ENCODE measurements at places on chromosomes 2 and 18.
A peak's percentile ranks its signal among the peaks of the same experiment; 100 is the strongest.

- DNase-seq = peak; percentile 39
Measured at GRCh38 chr18:11976315-11977152, 4.8 kb upstream of the IMPA2 start.

GRCh38 chr2:36562973-36563532 is 34.9 kb downstream of the FEZ2 start:
- DNase-seq = peak; percentile 72

DNA sequence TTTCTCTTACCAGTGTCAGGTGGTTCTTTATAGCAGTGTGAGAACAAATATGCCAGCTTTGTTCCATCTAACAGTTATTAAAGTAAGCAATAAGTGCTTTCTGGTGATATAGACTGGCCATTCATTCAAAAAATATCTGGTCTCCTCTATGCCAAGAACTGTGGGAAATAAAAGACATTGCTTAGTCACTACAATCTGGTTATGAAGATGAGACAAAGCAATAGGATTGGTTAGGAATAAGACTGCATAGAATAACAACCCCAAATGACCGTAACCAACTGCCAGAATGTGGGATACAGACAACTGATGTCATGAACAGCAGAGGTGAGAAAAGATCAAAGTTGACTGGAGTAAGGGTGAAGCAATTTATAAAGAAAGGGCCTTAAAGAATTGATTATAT is 83.8 kb downstream of the MBD2 start:
- peak; percentile 73 for DNase-seq

DNA sequence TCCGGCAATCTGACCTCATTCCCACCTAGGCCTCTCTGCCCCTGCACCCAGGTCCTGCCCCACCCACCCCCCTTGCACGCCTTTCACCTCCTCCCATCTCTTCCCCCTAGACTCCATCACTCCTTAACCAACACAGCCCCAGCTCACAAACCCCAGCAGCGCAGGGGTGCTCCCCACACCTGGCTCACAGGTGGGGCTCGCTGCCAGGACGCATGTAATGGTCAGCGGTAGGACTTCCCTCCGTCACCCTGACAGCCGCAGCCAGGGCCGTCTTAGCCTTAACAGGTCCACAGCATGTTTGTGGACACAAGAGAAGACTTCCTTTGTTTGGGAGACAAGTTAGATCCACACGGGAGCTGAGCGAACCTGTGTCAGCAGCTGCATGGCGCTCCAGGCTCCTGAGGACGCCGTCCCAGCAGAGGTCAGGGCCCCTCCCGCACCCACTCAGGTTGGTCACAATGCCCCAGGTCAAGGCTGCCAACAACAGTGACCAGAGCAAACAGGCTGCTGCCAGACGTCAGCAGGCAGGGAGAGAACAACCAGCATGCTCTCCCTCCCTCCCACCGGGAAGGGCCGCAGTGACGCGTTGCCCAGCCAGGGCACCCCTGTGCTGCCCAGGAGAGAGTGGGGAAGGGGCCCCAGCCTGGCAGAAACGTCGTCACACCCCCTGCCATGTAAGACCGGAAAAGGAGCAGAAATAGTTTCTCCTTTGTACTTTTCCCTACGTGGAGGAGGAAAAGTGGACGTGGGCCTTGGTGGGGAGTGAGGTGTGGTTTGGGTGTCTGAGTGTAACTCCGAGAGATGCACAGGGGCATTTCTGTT is 68.0 kb downstream of the PXDN start:
- DNase-seq = no peak

- DNase-seq = no peak
Measured at GRCh38 chr2:90069290-90069894, 1377.9 kb downstream of the RPIA start.

DNA sequence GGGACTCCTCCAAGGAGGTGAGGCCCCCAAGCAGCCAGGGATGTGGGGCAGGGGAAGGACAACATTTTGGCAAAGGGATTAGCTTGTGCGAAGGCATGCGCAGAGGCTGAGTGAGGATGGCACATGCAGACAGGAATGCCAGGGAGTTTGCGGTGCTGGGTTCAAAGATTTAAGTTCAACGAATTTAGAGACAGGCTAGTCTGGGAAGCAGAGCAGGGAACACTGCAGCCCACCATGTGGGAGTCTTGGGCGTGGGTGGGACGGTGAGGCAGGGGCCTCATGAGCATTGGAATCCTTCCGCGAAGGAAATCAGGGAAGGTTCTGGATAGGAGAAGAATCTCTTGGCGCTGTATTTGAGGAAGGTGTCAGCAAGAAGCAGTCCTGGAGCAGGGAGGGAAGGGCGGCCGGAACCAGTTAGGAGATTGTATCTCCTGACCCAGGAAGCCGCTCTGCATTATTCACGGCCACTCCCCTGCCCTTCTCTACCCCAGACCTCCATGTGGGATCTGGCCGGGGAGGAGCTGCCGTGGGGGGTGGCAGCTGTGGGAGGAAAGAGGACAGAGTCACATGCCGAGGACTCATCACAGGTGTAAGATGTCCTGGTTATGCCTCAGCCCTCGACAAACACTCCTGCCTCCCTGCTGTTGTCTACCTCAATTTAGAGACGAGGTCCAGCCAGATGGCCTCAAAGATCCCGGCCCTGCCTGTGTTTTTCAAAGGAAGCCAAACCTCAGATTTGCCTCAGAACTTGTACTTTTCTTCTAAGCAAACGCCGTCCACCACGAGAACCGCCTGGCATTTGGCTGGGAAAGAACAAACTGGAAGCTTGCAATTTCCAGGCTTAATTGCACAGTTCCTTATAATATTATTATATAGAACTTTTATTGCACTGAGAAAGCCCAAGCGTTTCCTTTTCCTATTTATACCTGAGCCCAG is 123.7 kb upstream of the SMAD2 start:
- no peak for DNase-seq

GRCh38 chr2:100285691-100286090 is 36.6 kb downstream of the LONRF2 start:
- peak; percentile 91 for DNase-seq

DNA sequence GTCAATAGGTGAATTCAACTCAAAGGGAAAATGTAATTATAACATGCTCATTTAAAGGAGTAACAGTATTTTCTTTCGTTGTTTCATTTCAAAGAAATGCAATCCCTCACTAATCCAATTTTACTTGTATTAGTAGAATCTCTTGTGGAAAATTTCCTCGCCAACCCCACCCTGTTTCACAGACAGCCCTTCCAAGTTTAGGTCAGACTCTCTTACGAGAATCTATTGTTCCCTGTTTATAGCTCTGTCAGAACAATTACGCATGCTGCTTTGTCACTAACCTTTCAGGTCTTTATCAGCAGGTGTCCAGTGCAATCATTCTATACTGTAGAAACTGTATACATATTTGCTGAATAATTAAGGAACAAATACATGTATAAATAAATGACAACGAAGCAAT is 657.8 kb upstream of the LINC00305 start:
- DNase-seq = no peak

- DNase-seq = no peak
Measured at GRCh38 chr2:221205103-221205673, 366.9 kb downstream of the EPHA4 start.

DNA sequence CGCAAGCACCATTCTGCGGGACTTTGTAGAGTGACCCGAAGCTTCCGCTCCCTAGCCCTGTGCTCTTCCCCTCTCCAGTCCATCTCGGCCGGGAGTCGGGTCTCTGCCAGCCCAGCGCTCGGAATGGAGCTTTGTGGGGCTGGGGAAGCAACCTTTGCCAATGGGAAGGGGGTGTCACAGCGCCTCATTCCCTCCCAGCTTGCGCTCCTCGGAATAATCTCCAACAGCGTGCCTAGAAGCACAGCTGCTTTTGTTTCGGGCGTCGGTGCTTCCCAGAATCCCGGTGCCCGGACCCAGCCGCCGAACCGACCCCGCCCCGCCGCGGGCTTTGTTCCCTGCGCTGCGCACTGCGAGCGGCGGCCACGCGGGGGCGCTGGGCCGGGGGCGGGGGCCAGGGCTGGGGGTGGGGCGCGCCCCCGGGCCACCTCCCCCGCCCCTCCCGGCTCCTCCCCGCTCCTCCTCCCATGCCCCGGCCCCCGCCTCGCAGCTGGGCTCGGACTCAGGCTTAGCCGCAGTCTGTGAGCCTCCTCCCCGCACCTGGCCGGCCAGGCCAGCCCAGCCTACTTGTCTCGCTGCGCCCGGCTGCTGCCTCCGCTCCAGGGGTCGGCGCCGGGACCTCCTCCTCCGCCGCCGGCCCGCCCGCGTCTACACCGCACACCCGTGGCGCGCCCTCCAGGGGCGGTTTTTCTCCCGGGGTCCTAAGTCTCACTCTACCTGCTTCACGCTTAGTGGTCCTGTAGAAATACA is 77.7 kb upstream of the SMAD2 start:
- no peak for DNase-seq

- DNase-seq = no peak
Measured at GRCh38 chr2:170276925-170277629, 99.1 kb downstream of the MYO3B start.

GRCh38 chr2:102803041-102803896 is 41.4 kb downstream of the TMEM182 start:
- no peak for DNase-seq

DNA sequence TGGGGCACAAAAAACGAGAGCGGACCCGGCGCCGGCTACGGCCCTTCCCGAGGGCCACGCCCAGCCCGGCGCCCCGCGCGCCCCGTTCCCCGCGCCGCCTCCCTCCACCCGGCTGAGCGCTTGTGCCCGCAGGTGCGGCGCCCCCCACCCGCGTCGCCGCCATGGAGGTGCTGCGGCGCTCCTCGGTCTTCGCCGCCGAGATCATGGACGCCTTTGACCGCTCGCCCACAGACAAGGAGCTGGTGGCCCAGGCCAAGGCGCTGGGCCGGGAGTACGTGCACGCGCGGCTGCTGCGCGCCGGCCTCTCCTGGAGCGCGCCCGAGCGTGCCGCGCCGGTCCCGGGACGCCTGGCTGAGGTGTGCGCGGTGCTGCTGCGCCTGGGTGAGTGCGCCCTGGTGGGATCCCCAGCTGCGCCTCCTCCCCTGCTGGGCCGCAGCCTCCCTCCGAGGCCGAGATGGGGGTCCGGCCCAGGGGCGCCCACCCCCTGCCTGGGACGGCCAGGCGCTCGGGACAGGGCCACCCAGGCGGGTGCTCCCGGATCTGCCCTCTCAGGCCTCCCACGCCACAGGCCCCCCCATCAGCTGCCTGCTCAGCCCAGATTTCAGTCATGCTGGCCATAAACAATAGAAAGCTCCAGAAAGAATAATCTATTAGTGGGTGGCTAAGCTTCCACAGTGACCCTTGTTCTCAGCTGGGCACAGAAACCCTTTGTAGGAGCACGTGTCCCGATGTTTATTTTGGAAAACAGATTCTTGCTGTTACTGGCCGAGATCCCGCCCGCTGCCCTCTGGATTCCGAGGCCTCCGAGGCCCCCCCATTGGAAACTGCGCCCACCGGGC is 997 bp downstream of the BOK start:
- DNase-seq = peak; percentile 51

- DNase-seq = no peak
Measured at GRCh38 chr2:161101406-161101805, 58.8 kb upstream of the TANK start.

GRCh38 chr2:225637259-225637658 is 237.7 kb downstream of the NYAP2 start:
- peak; percentile 5 for DNase-seq

GRCh38 chr18:65983750-65984149 is 232.9 kb downstream of the CDH7 start:
- no peak for DNase-seq

- DNase-seq = peak; percentile 67
Measured at GRCh38 chr2:199460101-199460671, 2.4 kb upstream of the SATB2 start.

DNA sequence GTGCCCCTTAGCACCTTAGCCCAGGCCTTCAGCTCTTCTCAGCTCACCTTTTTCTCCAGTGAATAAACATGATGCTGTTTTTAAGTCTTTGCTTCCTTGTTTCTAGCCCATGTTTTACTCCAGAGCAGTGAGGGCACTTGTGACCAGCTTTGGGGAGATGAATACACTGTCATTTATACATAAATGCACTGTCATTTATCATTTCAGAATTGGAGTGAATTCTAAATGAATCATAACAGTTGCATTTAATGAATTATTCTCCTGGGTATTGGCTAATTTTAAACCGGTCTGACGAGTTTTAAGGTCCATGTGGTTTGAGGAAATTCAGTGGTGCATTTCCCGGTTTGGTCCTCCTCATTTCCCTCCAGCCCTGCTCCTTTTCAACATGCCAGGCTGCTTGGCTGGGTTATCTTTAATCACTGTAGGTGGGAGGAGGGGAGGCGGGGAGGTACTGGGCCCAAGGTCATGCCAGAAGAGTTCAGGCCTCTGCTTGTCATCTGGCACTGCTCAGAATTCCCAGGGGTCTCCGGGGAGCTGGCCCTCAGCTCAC is 23.9 kb downstream of the PRKCE start:
- no peak for DNase-seq

DNA sequence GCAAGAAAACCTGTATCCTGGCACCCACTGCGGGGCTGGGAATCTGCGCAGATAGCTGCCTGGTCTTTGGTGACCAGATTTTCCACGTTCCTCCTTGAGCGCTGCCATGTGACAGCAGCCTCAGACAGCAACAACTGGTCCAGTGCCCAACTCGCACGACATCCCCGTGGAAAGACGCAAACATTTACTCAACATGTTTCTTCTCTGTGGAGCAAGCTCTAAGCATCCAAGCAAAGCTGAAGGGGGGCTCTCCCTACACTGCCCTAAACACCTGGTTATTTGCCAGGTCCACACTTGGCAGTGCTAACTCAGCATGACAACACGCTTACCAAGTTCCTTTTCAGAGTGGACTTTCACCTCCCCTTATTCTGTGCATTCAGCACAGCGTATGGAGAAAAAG is 11.3 kb downstream of the ZNF516 start:
- no peak for DNase-seq

DNA sequence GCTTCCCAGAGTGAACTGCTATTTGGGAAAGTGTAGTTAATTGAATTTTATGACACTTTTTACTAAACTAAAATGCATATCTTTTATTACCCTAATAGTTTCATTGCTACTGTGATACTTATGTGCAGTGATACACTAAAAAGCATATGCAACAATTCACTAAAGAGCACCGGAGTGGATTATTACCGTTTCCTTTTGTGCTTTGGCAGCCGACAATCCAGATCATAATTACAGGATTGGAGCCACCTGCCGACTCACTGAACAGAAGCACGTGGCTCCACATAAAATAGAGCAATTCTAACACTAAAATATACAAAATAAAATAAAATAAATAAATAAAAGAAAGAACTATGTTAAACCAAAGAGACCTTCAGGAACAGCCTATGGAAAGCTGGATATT is 583.4 kb downstream of the NRXN1 start:
- no peak for DNase-seq

DNA sequence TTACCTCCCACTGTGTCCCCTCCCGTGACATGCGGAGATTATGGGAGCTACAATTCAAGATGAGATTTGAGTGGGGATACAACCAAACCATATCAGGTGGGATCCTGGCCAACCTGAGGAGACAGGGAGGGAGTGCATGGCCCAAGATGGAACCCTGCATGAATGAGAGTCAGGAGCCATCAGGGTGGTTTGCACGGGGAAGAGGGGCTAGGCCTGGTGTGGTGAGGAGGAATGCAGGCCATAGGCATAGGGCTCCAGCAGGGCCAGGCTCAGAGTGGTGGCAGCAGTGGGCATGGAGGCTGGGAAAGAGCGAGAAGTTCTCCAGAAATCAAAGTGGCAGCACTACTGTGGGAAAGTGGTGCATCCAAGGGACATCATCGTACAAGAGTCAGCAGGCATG is 74.0 kb upstream of the BCL2L11 start:
- DNase-seq = no peak

Measured in fibroblast of lung (primary cell).